Suppressor macrophage (primary cell): ENCODE measurements at places on chromosomes 11 and 22.

DNA sequence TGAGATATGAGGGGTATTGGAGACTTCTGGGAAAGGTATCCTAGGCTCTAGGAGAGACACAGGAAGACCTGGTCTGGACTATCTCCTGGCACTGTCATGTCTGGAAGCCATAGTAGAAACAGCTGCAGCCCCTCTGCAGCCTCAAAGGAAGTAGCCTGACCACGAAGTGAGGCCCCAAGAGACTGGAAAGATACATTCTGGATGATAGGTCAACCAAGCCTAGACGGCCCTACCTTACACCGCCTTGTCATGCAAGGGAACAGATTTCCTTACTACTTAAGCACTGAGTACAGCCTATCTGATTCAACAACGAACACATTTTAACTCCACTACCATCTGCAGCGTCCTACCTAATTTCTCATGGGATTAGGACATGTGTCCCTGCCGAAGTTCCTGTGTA is 31.1 kb downstream of the UQCR10 start:
- no peak for DNase-seq

- DNase-seq: peak; percentile 38
Measured at GRCh38 chr22:24504956-24505736, 10.0 kb downstream of the UPB1 start.

GRCh38 chr11:17887779-17888178 is 125.1 kb downstream of the SERGEF start:
- DNase-seq: no peak

DNA sequence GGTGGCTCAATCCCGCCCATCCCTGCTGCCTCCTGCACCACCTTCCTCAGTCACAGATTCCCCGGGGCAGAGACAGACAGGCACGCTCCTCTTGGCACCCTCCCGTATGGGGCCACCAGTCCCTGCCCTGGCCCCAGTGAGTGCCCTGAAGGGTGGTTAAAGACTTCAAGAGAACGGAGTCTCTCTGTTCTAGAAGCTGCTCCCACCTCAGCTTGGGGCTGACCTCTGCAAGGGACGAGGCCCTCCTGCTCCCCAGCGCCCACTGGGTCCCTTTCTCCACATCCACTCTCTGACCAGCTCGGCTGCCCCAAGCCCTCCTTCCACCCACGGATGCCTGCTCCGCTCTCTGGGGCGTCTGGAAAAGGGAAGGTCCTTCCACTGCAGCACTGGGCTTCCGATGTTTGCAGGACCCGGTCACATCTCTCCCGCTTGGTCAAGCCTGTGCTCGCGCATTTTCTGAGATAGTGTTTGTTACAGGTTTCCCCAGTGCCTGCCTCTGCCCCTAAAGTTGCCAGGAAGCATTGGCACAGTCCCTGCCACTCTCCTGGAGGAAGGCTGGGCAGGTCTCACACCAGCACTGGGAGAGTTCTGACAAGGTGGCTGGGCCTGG is 1487.9 kb downstream of the TBC1D22A start:
- no peak for DNase-seq

DNA sequence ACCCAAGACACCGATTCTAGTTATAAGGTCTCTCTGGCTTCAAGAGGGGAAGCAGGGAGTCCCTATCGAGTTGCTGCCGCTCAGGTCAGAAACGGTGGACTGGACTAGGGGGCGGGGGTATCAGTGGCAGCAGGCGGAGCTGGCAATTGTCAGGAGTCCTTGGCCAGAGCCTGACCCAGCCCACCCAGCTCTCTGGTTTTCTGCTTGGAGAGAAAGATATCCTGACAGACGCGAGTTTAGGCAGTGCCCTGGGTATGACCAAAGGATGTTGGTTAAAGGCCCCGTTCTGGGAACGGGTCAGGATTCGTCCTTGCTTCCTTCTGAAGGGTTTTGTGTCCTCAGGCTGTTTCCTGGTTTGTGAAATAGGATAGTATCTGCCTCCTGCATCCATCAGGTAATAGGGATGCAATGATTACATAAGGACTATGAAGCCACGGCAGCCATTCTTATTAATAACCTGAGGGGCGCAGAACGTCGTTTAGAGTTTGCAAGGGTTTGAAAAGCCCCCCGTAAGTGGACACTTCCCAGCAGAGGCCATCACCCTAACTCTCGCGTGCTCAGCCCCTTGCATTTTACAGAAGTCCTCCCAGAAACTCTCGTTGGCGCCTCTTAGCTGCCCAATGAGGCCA is 700 bp upstream of the DEPDC5 start:
- peak; percentile 63 for DNase-seq

DNA sequence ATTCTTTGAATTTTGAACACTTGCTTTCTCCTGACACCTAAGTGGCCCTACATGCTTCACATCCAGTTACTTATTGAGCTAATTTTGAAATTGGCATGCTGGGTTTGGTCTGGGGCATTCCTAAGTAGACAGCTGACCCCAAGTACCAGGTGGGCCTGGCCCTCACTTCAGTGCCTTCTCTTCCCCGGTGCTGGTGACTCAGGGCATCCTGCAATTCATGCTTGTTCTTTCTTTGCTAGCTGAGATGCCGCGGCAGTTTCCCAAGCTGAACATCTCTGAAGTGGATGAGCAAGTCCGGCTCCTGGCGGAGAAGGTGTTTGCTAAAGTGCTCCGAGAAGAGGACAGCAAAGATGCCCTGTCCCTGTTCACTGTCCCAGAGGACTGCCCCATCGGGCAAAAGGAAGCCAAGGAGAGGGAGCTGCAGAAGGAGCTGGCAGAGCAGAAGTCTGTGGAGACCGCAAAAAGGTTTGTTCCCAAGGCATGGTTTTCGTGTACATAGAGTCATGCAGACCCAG is 6.3 kb downstream of the AMPD3 start:
- no peak for DNase-seq

DNA sequence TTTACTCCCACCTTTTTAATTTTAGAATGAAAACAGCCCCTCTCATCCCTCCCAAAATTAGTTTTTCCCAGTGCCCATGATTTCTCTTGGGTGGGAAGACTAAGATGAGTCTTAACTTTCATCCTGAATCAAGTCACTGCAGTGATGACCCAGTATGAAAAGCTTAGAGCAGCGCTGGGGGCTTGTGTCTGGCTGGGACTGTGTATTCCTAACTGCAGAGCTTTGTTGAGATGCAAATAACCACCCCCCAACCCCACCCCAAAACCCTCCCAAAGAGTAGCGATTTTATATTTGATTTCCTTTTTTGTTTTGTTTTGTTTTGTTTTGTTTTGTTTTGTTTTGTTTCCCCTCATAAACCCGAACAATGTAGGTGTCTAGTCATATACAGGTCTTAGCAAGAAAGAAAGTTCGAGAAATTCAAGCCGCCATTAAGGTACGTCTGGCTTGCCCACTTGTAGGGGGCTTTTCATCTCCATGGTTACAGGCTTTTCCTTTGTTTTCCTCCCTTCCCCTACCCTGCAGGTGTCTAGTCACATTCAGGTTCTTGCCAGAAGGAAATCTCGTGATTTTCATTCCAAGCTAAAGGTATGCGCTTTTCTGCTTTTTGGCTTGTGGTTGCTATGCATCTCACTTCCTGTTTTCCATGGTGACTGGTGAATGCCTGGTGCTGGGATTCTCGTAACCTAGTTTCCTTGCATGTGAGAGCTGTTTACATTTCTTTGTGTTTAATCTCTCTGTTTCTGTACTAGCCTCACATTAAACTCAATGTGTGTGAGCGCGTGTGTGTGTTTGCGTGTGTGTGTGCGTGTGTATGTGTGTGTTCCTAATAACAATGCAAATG is 144.6 kb upstream of the RASSF10 start:
- peak; percentile 28 for DNase-seq

GRCh38 chr11:32310214-32310601 is 125.1 kb downstream of the WT1 start:
- no peak for DNase-seq

DNA sequence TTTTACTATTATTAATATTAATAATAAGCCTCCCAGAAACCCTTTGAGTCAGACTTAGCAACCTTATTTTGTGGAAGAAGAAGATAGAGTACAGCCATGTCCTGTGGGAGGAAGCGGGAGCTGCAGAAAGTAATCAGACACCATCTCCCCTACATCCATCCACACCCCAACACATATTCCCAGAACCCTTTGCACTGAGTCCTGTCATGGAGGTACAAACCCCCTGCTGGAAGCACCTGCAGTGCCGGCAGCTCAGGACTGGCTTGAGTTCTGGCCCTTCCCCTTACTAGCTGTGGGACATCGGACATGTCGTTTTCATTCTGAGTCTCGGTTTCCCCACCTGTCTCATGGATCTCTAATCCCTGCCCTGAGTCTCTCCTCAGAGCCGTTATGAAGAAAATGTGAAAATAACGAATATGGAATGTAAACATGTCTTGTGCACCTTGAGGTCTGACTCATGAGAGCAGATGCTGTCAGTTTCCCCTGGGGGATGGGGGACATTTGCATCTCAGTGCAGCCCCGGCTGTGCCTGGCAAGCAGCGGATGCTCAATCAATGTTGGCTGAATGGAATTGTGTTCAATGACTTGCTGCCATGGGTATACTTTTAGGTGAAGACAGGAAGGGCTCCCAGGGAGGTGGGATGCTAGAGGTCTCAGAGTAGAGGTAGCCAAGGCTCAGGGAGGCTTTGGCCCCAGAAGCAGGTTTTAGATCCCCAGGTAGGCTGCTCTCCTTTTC is 45.4 kb downstream of the TP53I11 start:
- DNase-seq: no peak

DNA sequence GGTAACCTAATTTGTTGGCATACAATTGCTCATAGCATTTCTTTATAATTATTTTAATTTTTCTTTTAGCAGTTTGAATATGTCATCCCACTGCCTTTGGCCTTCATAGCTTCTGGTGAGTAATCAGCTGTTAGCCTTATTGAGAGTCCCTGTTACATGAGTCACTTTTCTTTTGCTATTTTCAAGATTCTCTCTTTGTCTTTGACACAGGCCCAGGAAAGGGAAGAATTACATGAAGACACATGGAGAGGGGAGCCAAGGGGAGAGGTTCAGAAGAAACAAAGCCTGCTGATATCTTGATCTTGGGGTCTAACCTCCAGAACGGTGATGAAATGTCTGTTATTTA is 418.2 kb downstream of the METTL15 start:
- no peak for DNase-seq

DNA sequence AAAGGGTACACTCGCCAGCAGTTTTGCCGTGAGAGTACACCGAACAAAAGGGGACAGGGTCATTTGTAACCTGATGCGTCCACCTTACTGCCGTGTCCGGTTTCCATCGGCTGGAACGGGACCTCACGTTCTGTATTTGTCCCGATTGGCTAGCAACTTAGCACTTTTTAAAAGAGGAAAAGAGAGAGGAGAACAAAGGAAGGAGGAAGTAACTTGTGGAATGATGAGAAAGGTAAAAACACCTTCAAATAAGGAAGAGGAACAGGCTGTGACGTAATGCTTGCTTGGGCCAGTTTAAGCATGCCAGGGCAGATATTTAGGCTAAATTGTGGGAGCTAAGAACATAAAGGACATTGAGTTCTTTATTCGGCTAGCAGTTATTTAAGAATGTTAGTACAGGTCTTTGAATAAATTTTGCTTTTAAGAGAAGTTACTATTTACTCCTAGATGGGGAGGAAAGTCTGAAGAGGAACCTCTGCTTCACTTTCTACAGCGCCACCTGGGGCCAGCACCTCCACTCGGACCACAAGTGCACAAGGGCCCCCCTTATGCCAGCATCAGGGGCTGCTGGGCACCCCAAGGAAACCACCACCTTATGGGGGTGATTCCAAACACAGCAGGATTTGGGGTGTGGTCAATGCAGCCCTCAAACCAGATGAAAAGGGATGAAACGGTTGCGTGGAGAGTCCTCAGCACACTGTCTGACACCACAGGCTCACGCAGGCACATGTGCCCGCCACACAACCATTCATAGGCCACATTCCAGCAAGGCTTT is 5.8 kb downstream of the ARSA start:
- DNase-seq: peak; percentile 30

- DNase-seq: no peak
Measured at GRCh38 chr11:68979931-68980775, 633 bp downstream of the MRGPRD start.

- DNase-seq: no peak
Measured at GRCh38 chr11:34214961-34215805, 109.8 kb downstream of the NAT10 start.

- peak; percentile 26 for DNase-seq
Measured at GRCh38 chr11:128196235-128196634, 391.1 kb downstream of the ETS1 start.

- no peak for DNase-seq
Measured at GRCh38 chr11:1437500-1437899, 47.8 kb downstream of the BRSK2 start.

DNA sequence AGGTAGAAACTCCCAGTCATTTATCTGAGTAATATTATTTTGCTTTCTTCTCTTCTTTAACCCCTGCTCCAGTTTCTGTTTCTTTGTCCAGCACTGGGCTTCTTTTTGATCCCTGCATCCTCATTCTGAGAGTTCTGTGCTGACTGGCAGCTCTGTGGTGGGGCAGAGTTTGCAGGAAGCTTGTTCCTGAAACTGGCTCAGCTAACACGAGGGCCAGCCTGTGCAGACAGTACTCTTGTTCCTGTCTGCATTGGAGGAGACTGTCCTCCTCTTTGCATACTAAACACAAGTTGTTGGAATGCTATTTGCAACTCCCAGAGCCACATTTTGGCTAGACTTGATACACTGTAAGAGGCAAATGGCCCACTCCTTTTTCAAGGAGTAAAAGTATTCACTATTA is 93.1 kb upstream of the HORMAD2 start:
- DNase-seq: peak; percentile 80
